ENCODE measurements at places on chromosomes 13 and 19.

GRCh38 chr19:38506723-38507550, 73.4 kb downstream of the RYR1 start:
- no peak for DNase-seq

- no peak for DNase-seq
These were observed 197.7 kb downstream of the KATNAL1 start for GRCh38 chr13:30109471-30110135.

GRCh38 chr13:109271555-109272541, 514.5 kb downstream of the IRS2 start:
- DNase-seq = no peak

- no peak for DNase-seq
These were observed 1.0 kb upstream of the REX1BD start for GRCh38 chr19:18587561-18587960.

GRCh38 chr13:86918682-86919081, 752.5 kb upstream of the SLITRK5 start:
- no peak for DNase-seq

DNA sequence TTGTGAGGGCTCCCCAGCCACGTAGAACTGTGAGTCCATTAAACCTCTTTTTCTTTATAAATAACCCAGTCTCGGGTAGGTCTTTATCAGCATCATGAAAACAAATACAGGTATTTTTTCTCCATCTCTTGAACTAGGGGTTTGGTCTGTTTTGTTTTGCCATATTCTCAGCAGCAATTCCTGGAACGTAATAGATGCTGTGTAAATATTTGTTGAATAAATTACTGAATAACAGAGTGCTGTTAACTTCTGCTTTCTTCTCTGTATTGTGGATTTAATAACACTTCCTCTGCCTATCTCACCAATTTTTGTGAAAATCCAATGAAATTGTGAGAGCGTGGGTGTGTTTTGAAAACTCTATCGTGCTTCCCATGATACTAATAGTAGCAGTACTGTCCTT, 429.4 kb downstream of the DCT start:
- DNase-seq = no peak

GRCh38 chr13:87057807-87058520, 613.2 kb upstream of the SLITRK5 start:
- no peak for DNase-seq

- no peak for DNase-seq
These were observed 52.0 kb downstream of the RAB20 start for GRCh38 chr13:110509478-110509926.

GRCh38 chr13:30362869-30363268, 55.5 kb upstream of the KATNAL1 start:
- DNase-seq = no peak

DNA sequence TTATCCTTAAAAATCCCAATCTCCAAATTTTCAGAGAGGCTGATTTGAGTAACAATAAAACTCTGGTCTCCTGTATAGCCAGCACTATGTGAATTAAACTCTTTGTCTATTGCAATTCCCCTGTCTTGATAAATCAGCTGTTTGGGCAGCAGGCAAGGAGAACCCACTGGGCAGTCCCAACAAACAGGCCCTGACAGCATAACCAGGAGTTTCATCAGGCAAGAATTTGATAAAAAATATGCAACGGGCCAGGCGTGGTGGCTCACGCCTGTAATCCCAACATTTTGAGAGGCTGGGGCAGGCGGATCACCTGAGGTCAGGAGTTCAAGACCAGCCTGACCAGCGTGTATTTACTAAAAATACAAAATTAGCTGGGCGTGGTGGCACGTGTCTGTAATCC, 42.1 kb downstream of the STK24 start:
- DNase-seq = no peak

- no peak for DNase-seq
These were observed 224.2 kb upstream of the IRS2 start for GRCh38 chr13:110010404-110011138.

DNA sequence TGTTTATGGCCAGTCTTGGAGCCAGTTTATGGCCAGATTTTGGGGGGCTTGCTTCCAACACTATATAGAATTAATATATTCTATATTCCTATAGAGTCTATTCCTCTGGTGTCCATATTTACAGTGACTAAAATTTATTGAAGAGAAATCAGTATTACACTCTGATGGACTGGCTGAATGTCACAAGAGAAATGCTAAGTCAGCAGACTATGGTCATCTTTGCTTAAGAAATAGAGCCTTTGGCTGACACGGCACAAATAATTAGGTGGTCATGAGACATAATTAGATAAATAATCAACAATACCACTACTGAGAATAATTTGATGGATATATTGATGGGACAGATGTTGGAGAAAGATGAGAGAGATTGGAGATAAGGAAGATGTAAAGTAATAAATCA, 272.9 kb downstream of the SLITRK5 start:
- no peak for DNase-seq

DNA sequence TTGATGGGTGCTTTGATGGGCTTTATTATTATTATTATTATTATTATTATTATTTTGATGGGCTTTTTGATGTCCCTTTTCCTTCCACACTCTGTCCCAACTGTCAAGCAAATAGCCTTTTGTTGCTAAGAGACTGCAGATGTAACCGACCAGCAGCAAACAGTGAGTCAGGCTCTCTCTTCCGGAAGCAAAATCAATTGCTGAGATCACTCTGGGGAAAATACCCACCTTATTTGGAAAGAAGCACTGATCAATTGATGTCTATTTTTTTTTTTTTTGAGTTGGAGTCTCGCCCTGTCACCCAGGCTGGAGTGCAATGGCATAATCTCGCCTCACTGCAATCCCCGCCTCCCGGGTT, 2.9 kb downstream of the LDLR start:
- no peak for DNase-seq

- DNase-seq = no peak
These were observed 150.6 kb downstream of the DIAPH3 start for GRCh38 chr13:60013166-60013565.

- no peak for DNase-seq
These were observed 36.7 kb upstream of the DOCK9 start for GRCh38 chr13:99014522-99014921.

GRCh38 chr19:14577885-14578427, 4.9 kb upstream of the CLEC17A start:
- DNase-seq = no peak

- DNase-seq = no peak
These were observed 21.0 kb upstream of the CBY2 start for GRCh38 chr13:45681113-45681512.

DNA sequence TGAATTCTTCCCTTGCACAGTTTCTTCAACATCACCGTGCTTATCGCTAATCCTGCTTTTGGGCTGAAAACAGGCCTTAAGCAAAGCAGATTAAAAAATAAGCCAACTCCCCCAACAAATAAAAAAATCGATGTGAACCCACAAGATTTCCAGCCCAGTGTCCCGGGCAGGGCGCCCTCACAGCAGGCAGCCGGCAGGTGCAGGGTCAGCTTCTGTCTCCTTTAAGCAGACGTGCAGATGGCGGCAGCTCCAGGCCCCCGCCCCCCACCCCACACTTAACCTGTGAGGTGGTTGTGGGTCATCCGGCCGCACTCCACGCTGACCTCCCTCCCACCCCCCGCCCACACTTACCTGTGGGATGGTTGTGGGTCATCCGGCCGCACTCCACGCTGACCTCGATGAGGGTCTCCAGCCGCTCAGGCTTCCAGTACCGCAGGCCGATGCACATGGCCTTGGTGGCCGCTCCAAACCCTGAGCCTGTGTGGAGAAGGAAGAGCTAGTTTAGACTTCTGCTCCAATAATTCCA, 19.8 kb downstream of the ADPRHL1 start:
- no peak for DNase-seq

GRCh38 chr13:59633290-59633689, 530.4 kb downstream of the DIAPH3 start:
- no peak for DNase-seq

DNA sequence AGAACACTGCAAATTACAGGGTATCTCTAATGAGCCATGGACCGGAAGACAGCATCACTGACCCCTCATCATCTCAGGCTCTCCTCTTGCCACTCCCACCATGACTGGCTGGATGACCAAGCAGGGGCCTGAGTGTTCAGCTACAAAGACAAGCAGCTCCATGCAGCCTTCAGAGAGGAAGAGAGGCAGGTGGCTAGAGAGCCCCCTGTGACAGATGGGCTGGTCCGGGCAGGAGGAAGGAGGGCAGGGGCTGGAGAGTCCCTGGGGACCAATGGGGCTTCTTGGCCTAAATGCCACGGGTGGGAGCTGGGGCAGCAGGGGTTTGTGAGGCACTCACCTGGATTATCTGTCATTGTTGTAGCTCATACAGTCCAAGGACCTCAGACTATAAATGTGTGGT, 12.8 kb upstream of the RASA3 start:
- DNase-seq = no peak

DNA sequence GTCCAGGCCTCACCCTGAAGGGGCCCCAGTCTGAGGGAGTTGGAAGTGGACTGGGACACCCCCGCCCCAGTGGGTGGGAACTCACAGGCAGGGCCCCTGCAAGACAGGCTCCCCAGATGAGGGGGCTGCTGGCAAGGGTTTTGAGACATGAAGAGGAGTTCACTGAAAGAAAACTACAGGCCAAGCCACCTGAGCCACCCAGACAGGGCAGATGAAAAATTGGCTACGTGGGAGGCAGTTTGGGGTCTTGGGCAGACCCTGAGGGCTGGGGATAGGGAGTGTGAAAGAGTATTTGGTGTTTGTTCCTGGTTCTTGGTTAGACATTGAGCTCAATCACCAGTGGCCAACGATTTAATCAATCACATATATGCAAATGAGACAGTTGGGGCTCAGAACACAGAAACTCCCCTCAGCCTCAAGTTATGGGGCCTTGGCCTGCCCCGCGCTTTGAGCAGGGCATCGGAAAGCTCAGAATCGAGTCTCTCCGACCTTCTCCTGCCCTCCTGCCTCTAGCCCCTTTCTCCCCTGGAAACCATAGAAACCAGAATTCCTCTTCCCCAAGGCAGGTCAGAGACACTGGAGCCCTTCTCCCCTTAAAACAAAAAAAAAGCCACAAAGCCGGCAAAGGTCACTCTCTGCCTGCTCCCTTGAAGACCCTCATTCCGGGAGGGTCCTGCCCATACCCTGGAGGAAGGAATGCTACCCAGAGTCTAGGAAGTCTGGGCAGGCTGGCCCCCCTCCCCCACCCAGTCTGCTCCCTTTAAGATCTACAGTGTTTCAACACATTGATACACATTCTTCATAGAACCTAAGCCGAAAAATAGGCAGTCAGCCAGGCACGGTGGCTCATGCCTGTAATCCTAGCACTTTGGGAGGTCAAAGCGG, 1.3 kb upstream of the ISYNA1 start:
- DNase-seq = no peak

- no peak for DNase-seq
These were observed 30.8 kb downstream of the KLF2 start for GRCh38 chr19:16355293-16356043.

GRCh38 chr13:93966267-93966936, 513.1 kb downstream of the DCT start:
- DNase-seq = no peak

- no peak for DNase-seq
These were observed 41.7 kb upstream of the VSTM2B start for GRCh38 chr19:29483944-29484581.

- DNase-seq = no peak
These were observed 8.6 kb downstream of the PPP5C start for GRCh38 chr19:46355234-46356148.

- no peak for DNase-seq
These were observed 21.1 kb downstream of the LATS2 start for GRCh38 chr13:21040120-21040826.

DNA sequence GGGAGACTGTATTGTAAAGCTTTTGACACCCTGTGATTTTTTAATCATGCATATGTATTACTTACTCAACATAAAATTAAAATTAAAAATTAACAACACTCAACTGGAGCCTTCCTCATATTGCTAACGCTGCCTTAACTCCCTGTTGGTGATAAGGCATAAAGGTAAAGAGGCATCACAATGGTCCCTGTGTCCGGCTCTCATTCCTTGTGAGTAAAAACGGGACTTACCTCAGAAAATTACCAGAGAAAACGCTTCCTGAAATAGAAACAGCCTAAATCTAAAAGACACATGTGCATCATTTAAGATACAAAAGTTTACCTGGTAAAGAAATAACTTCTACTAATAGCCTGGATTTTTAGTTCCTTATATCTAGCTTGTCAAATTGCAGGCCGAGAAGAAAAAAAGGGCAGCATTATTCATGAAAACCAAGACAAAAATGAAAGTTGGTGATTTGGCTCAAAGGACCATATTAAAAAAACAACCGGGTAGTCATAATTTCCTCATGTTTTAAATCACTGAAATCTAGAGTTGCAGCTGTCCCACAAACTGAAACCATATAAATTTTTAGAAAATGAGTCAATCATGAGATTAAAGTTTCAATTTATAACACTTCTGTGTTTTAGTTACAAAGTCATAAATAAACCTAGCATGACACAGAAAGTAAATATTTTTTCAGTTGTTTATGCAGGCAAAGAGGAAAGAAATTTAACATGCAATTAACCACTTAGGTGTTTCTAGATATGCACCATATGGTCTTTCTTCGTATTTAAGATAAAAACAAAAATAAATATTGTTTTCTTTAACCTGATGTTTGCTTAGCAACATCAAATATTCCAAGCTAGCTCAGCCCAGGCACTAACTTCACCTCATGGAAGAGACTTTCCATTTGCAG, 94.7 kb downstream of the MIPEP start:
- DNase-seq = no peak

GRCh38 chr13:77168237-77168636, 141.3 kb upstream of the FBXL3 start:
- no peak for DNase-seq

- no peak for DNase-seq
These were observed 244.5 kb downstream of the DNAJC15 start for GRCh38 chr13:43267916-43268315.

DNA sequence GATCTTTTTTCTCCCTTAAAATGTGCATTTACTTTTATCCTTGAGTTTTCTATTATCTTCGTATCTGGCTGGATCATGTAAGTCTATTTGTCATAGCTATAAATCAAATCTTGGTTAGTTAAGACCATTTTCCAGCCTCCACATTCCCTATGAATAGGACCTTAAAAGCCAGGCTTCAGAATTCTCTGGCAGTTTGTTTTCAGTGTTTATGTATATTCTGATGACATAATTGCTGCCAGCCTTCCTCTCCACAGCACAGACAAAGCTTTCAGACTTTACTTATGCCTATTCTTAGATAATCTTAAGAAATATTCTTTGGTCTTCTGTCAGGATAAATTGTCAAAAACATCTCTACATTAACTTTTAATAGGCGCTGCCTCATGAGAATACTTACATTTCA, 870.8 kb upstream of the SPRY2 start:
- DNase-seq = no peak

DNA sequence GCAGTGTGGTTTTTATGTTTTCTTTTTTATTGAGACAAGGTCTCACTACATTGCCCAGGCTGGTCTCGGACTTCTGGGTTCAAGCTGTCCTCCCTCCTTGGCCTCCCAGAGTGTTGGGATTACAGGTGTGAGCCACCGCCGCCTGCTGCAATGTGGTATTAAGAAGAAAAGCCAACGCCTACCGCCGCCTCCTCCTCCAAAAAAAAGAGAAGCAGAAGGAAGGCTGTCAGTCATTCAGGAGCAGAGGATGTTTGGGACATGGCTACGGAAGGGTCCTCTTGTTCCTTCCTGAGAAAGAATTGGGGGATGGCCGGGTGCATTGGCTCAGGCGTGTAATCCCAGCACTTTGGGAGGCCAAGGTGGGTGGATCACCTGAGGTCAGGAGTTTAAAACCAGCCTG, 1.2 kb downstream of the PPP1R37 start:
- no peak for DNase-seq

GRCh38 chr13:95707442-95708390, 30.8 kb downstream of the DNAJC3 start:
- DNase-seq = no peak

All from activated gamma-delta T cell treated with Interleukin-2 at 50 U/mL for 16 hours (primary cell).